ENCODE measurements at places on chromosomes 1 and 21.

DNA sequence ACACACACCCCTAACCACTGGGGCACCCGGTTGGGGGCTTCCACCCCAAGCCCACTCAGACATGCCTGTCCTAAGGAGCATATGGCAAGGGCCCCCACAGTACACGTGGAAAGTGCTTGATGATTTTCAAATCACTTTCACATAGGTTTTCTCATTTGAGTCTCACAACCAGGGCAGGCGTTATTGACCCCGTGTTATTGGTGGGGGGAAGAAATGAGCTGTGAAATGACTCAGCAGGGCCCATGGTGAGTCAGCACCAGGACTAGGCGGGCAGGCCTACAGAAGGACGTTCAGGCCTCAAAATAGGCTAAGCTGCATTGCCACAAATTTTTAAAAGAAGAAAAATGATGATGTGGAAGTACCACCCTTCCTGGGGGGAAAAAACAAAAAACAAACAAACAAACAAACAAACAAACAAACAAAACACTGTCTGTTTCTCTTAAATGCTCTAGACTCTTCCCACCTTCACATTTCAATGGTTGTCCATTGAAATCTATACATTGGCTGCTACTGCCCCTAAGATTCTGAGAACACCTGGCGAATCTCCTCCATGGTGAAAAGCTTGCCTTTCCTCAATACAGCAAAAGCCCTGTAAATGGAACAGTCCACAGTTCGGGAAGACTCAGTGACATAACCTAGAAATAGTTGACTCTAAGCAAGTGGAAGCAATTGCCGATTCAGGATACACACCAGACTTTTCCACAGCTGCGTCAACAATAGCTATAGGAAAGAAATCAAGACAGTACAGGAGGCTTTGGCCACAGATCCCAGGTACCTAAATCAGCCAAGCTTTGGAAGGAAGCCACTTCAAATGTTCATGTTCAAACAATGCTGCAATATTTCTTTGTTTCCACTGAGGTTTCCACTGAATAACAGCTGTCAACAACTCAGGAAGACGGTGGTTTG is 234.7 kb downstream of the TOMM20 start:
- H3K4me1 ChIP-seq, result peaks cover 4% of the 10 kb centered on the region
- H3K27ac ChIP-seq, result peak overlapping the region; percentile 20
- DNase-seq, result no peak

DNA sequence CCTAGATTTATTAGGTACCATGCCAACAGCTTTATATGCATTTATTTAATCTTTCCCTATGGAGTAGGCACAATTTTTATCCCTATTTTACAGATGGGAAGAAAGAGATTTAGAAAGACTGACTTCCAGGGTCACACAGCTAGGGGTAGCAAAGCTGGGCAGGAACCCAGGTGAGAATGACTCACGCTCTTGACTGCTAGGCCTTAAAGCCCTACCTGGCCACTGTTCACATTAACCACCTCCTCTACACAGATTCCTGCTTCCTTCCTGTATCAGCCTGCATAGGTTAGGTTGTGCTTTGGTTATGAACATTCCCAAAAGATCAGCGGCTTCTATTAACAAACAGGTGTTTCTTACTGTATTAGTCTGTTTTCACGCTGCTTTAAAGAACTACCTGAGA is 53.2 kb downstream of the DNAJC6 start:
- H3K36me3 ChIP-seq, result no peaks in the 10 kb centered on the region
- H3K27ac ChIP-seq, result no peak overlapping the region
- H3K27me3 ChIP-seq, result no peaks in the 10 kb centered on the region
- H3K4me1 ChIP-seq, result no peaks in the 10 kb centered on the region

DNA sequence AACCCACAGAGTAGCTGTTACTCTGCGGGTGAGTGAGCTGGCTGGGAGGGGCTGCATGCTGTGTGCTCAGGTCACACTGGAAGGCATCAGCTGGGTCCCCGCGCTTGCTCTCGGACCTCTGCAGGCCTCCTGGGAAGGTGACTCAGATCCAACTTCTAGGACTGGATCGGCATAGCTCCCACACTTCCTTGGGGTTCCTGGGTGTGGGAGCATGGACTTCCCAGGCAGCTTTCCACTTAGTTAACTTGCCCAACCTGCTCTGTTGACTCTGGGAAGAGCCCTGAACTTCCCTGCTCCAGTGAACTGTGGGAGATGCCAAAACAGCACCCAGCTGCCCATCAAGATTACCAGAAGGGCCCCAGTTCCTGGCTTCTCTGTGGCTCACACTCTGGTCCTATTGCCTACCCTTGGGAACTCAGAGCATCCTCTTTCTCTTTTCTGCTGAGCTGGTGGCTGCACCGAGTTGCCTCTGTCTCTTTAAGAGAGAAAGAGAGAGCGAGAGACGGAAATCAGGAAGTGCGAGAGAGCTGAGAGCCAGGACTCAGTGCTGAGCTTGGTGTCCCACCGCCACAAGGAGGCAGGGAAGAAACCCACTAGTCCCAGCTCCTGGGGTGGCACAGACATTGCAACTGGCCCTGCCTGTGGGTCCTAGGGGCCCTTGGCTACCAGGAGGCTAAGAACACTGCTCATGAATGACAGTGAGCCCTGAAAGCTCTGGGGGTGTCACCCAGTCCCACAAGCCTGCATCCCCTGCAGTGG is at the start of gene IKBKE:
IKBKE (plus strand) TSS at position 544 of the 759 bp plus-strand sequence. CDS start 2,752 bp downstream, outside the sequence.
- DNase-seq, result peak; percentile 75
- peaks cover 6% of the 10 kb centered on the region for H3K4me1 ChIP-seq
- H3K27me3 ChIP-seq, result no peaks in the 10 kb centered on the region
- peak within 1 kb of the TSS; percentile 76 for H3K4me3 ChIP-seq
- peak within 1 kb of the TSS; percentile 66 for H3K27ac ChIP-seq

DNA sequence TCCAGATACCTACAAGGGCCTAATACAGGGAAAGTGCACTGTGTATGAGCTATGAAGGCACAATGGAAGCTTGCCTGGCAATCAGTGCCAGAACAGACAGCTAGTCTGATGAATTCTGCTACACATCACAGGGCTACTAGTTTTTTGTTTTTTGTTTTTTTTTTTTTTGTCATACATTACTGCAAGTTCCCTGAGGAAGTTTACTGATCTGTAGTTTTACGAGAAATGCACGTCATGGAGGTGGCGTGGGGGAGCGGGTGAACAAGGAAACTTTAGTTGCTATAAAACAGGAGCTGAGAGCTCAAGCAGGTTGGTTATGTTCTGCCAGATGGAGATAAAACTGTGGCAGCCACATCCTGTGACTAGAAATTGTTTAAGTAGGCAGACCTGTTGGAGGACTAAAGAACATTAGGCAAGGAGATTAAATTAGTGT is 17.7 kb downstream of the PTPRC start:
- no peak overlapping the region for H3K4me3 ChIP-seq
- H3K4me1 ChIP-seq, result no peaks in the 10 kb centered on the region
- no peaks in the 10 kb centered on the region for H3K36me3 ChIP-seq
- no peaks in the 10 kb centered on the region for H3K27me3 ChIP-seq
- DNase-seq, result peak; percentile 77
- H3K27ac ChIP-seq, result peak overlapping the region; percentile 45

GRCh38 chr1:112636597-112637253 is 17.1 kb downstream of the CAPZA1 start:
- no peaks in the 10 kb centered on the region for H3K27me3 ChIP-seq
- H3K4me1 ChIP-seq, result peaks cover 14% of the 10 kb centered on the region
- H3K36me3 ChIP-seq, result no peaks in the 10 kb centered on the region
- no peak overlapping the region for H3K4me3 ChIP-seq
- H3K27ac ChIP-seq, result no peak overlapping the region
